CD4-positive, alpha-beta T cell treated with Interleukin-21 for 1 hour (primary cell): ENCODE measurements at places on chromosomes 5 and 9.

DNA sequence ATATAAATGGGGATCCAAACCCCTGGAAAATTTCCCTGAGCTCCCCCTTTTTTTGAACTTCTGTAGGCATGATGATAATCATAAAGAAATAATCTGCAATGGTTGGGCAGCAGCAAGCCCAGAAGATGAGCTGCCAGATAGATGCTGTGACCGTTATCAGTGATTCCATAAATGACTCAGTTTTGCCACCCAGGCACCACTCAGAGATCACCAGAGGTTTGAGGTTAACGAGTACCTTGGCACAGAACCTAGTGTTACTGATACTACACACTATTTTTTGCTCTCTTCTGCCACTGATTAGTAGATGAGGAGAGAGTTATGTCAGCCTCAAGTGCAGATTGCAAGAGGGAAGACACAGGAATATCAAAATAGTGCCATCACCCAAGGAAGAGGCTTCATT lies 199.3 kb upstream of the PTGER4 start:
- DNase-seq = peak; percentile 37

GRCh38 chr9:130740218-130741023 lies 46.8 kb downstream of the EXOSC2 start:
- DNase-seq = no peak

- DNase-seq = no peak
Observed at GRCh38 chr5:157533011-157533481, 42.5 kb downstream of the ADAM19 start.

GRCh38 chr9:120710110-120710981 lies 3.9 kb downstream of the MEGF9 start:
- DNase-seq = peak; percentile 76

DNA sequence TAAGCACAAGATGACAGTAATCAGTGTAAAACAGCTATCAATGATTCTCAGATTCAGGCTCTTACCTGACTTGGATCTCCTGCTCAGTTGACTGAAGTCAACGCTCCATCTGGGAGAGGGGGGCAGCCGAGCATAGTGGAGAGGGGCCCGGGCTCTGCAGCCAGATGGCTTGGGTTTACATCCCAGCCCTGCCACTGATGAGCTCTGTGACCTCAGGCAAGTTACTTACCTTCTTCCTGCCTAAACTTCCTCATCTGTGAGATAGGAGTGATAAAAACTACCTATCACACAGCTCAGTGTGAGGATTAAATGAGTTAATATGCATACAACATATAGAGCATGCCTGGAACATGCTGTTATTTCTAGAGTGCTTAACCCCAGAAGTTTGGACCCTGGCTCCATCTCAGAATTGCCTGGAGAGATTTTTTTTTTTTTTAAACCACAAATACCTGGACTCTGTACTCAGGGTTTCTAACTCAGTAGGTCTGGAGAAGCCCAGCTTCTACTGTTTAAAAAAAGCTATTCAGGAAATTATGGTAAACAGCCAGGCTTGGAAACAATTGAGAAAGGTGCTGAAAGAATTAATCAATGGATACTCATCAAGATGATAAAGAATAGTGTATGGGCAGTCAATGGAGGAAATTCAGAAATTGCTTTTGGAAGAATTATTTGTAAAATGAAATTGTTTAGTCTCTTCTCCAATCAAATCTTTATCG lies 72.2 kb downstream of the ANKRD55 start:
- no peak for DNase-seq

DNA sequence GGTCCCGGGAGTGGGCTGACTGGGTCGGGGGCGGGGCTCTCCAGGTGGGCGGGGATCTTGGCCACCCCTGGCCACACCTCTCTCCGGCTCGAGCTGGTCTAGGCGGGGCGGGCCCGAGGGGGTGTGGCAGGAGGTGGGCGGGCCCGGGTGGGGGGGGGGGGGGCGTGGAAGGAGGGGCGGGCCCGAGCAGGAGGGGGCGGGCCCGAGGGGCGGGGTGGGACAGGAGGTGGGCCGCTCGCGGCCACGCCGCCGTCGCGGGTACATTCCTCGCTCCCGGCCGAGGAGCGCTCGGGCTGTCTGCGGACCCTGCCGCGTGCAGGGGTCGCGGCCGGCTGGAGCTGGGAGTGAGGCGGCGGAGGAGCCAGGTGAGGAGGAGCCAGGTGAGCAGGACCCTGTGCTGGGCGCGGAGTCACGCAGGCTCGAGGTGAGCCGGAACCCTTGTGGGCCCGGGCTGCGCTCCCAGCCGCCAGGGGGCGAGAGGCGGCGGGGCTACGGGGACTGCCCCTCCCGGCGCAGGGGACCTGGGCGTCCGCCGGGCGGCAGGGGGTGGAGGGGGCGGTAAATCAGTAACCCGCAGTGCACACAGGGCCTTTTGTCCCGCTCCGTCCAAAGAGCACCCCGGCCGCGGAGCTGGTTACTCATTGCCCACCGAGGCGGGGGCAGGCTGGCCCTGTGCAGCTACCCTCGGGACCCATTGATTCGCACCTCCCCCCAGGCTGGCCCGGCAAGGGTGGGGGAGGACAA lies at the start of gene FGFR4:
TSS of gene FGFR4 (plus strand) at position 262 of the 744 bp plus-strand sequence. CDS start 2,688 bp downstream, outside the sequence.
- DNase-seq = peak; percentile 72
